ENCODE measurements at places on chromosomes 1 and 21.

- no peak for DNase-seq
Measured at GRCh38 chr1:169081503-169082123, 24.9 kb upstream of the ATP1B1 start.

DNA sequence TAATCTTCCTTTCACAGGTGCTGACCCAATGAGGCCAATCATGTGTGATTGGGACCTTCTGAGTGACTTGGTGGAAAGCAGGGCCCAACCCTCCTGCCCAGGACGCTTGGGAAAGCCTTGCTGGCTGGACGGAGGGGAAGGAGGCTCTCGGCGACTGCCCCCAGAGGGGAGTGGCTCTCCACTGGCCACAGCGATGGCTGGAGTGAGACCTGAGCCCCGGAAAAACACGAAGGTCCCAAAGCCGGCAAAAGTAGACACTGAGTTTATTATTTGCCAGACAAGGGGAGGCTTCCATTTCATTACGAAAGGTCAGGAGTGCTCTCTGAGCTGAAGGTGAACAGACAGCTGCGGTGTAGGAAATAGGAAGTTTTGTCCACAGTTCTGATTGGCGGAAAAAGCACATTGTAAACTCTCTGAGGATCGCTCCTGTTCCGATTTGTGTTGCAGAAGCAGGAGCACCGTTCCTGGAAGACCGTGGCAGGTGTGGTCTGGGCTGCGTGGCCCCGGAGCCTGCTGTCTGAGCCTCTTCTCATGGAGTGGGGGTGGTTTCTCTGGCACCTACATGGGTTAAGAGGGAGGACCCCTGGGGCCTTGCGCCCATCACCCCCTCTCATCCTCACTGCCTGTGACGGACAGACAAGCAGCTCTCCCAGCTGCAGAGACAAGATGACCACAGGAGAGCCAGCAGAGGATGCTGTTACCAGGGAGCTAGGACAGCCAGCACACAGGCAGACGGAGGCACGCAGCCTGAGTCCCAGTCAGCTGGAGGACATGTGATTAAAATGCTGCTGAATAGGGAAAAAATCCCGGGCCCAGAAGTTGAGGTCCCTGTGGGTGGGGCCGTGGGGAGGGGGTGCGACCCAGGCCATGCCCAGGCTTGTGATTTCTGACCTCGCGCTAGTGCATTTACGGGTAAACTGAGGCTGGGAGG lies 41.5 kb downstream of the KRTAP10-1 start:
- no peak for DNase-seq

GRCh38 chr1:104702731-104703130 lies 953.0 kb downstream of the AMY1C start:
- DNase-seq = no peak

DNA sequence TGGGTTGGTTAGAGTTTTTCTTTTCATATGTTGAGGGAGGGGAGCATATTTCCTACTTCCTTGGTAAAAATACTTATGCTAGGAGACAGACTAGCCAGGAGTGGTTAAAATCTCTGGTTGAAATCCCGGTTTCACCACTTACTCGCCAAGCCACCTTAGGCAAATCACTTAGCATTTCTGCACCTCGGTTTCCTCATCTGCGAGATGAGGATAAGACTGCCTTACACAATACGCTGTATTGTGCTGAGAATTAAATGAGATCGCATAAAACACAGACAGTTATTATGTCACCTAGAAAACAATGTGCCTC lies 1.4 kb downstream of the IFFO2 start:
- no peak for DNase-seq

GRCh38 chr1:71324671-71325267 lies 243.9 kb upstream of the ZRANB2 start:
- no peak for DNase-seq

- DNase-seq = no peak
Measured at GRCh38 chr1:54604051-54604450, 19.3 kb downstream of the FAM151A start.

DNA sequence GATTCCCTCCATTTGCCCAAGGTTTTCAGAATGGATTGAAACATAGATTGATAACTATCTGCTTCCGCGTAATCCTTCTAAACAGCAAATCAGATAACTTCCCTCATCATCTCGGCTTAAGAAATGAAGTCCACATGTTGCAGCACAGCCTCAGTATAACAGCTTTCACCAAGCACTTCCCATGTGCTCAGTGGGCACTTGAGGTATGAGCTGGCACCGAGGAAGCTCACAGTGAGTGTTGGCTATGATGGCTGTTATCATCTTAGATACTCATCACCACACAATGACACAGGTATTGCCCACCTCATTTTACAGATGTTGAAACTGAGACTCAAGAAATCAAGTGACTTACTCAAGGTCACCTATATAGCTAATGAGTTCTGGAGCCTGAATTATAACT lies 43.2 kb downstream of the RCSD1 start:
- no peak for DNase-seq

GRCh38 chr1:225996946-225997545 lies 2.1 kb downstream of the SDE2 start:
- no peak for DNase-seq

DNA sequence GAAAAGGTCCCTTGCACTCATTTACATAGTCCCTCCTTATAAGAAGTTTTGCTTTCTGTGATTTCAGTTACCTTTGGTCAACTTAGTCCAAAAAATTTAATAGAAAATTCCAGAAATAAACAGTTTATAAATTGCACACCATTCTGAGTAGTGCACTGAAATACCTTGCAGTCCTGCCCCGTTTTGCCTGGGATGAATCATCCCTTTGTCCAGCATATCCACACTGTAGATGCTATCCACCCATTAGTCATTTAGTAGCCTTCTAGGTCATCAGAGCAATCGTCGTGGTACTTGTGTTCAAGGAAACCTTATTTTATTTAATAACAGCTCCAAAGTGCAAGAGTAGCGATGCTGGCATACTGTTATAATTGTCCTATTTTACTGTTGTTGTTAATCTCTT lies 38.0 kb downstream of the SPRTN start:
- no peak for DNase-seq

GRCh38 chr1:22053017-22053860 lies 730 bp downstream of the CDC42 start:
- DNase-seq = peak; percentile 58

DNA sequence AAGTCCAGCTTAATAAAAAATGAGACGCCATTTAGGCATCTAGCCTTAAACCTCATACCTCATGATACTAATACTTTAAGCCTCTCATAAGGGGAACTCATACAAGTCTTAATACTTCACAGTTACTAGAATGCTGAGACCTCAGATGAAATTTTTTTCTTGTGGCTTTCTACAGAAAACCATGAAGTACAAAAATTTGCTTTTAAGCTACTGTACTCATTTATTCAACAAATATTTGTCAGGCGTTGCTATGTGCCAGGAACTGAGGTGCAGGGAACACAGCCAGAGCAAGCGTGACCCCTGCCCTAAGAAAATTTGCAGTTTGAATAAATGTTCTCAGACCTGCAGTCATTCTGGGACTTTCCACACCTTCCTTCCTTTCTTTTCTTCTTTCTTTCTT lies 150.6 kb downstream of the MRPL39 start:
- DNase-seq = peak; percentile 45

- DNase-seq = no peak
Measured at GRCh38 chr1:155499953-155500639, 62.5 kb downstream of the ASH1L start.

DNA sequence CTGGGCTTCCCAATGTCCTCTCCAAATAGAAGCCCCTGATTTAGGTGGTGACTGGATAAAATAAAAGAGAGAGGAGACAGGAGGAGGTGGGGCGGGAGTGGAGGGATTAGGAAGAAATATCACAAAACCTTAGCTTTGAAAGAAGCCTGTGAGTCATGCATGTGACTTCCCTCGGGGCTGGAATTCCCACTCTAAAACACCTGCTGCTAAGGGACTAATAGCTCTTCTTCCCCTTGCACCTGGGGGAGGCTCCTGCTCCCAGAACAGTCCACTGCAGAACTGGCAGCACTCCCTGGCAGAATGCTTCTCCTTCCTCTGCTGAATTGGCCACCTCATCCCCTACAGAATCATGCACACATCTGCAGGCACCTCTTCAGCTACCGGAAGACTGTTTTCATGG lies 207.2 kb downstream of the ATG4C start:
- no peak for DNase-seq

Data from activated T-cell treated with anti-CD3 and anti-CD28 coated beads, Interleukin-2, amount 50 U/mL, for 72 hours (primary cell).